ENCODE measurements at places on chromosomes 3 and 15.

DNA sequence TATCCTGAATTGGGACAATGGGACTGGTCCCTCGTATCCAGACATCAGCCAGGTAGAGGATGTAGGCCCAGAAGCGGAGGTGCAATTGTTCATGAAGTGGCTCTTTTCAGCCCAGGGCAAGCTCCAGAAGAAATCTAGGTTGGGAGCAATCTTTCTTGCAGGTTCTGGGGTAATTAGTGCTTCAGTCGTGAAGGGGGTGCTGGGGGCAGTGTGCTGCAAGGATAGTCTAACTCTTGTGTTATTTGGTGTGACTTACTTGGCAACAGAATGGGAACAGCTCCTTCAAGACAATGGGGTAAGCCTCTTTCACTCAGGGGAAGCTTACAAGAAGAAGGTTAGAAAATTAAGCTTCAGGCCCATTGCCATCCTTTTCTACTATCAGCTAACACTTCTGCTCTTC is 273.0 kb downstream of the DIPK2A start:
- no peak for DNase-seq

- no peak for DNase-seq
These were observed 681.2 kb upstream of the NECTIN3 start for GRCh38 chr3:110390372-110390771.

- DNase-seq: no peak
These were observed 179.8 kb downstream of the SLCO3A1 start for GRCh38 chr15:92033314-92033713.

GRCh38 chr15:41930221-41930866 is 36.5 kb upstream of the SPTBN5 start:
- peak; percentile 67 for DNase-seq

DNA sequence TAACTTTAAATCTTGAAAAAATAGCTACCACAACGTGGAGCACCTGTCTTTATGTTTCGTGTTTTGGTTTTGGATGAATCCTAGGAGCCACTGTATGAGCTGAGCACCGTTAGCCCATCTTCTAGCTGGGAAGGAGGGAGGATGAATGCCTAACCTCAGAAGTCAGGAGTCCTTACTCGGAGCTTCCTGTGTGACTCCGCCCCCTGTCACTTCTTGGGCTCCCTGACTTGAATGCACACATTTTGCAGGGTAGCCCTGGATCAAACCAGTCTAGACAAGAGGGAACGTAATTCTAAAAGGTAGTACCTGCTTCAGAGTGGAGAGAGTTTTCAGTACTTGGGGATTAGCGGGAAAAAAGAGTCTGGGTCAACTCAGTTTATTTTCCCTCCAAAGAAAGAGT is 5.3 kb downstream of the GABRA5 start:
- no peak for DNase-seq

DNA sequence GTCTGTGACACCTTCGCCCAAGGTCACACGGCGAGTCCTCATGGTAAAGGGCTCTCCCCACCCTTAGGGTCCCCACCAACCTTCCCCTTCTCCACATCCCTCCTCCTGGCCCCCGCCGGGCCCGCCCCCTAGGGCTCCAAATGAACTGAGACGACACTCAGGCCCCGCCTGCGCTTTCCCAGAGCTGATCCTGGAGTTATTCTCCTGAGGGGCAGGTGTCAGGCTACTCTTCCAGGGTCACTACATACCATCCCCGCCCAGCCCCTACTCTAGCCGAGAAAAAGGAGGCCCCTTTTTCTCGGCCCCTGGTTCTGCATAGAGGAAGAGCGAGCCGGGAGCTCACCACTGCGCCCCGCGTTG is 292 bp downstream of the USP4 start:
- DNase-seq: no peak

- peak; percentile 31 for DNase-seq
These were observed 8.2 kb downstream of the RCN2 start for GRCh38 chr15:76939715-76940114.

DNA sequence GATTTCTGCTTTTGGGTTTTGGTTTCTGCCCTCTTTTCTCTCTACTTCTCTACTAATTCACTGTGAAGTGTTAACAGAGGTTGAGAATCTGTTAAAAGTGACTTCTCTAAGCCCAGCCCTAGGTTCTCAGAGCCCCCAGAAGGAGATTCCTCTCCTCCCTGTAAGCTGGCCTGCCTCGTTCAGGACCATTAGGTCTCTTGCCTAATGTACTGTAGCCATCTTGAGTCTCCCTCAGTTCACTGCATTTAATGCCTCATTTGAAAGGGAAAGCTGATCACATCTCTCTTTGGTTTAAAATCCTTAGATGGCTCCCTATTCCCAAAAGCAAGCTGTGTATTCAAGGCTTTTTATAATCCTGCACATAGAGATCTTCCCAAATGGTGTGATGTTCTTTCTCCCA is 16.3 kb downstream of the RTP1 start:
- DNase-seq: no peak

DNA sequence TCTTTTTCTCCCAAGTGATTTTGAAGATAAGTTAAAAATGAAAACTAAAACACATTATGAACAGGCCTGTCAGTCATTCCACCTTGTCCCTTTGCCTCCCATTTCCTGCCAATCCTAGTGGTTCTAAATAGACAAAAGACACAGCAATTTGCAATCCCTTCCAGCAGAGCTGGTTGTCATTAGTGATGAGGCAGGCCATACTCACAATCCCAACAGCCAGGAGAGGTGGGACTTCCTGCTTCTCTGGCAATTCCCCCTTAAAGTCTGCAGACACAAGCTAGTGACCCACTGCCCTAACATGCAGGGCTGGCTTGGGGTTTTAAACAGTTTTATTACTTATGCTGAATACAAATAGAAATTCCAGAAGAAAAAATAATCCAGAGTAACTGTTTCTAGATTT is 38.4 kb upstream of the RBP1 start:
- DNase-seq: no peak

DNA sequence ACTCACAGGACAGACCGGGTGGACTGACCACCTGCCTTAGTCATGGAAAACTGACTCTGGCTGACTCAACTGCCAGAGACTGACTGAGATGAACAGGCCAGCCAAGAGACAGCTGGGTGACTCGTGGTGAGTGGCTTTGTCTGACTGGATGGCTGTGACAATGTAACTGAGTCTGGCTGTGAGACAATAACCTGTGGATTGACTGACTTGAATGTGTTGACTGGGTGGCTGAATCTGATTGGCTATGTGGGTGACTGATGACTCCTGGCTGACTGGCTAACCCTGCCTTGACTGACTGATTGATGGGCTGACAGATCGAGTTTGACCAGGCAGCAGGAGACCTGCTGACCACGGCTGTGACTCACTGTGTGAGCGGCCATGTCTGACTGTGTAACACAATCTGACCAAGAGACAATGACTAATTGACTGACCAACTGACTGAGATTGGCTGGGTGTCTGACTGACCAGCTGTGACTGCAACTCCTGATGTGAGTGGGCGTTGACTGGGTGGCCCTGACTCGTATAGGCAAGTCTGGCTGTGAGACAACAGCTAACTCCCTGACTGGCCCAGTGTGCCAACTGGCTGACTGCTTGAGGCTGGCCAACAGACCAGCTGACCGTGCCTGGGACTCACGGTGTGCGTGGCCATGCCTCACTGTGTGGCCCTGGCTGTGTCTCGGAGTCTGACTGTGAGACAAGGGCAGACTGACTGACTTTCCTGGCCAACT is 509.1 kb downstream of the SHQ1 start:
- DNase-seq: peak; percentile 79

GRCh38 chr3:143266511-143266910 is 146.9 kb downstream of the CHST2 start:
- DNase-seq: no peak

DNA sequence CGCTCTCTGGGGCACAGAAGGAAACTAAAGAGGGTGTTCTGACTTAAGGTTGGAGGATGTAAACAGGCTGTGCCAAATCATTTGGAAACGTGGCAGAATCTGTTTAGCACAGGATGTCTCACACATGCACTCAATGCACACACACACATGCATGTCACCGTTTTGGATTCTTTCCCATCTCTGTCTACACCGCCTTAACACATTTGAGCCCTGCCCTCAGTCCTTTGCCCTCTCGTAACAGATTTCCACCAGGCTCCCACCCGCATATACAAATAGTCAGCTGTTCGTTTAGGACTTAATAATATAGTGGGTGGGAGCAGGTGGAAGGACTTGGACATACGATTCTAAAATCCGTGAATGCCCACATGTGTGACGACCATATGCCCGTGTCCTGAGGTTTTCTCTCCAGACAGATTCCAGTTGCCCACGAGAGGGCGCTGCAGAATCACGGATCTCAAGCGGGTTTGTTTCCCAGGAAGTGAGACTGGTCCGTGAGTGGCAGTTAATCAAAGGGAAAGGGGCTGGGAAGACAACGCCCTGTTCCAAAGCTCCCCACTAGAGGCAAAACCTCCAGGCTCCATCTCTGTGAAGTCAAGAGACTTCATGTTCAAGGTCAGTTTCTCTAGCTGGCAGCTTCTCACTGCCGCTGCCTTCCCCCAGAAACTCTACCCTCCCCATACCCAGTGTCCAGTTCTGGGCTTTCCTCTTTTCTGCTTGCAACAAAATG is 44.5 kb downstream of the NOX5 start:
- peak; percentile 62 for DNase-seq

DNA sequence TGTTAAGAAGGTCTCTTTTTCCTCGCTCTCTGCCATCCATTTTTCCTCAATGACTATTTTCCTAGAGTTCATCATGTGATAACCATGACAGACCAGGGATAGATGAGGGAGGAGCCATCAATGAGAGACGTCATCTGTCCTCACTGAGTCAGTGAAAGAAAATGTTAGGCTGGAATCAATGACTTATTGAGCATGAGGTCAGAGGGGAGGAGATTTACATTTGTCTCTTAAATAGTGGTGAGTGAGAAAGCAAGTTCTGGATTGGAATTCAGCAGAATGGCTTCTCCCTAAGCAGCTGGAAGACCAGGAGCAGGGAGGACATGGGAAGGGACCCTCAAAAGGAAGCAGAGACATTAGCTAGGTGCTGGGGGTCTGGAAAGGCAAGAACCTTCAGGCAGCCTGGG is 28.2 kb upstream of the USP3 start:
- DNase-seq: no peak

DNA sequence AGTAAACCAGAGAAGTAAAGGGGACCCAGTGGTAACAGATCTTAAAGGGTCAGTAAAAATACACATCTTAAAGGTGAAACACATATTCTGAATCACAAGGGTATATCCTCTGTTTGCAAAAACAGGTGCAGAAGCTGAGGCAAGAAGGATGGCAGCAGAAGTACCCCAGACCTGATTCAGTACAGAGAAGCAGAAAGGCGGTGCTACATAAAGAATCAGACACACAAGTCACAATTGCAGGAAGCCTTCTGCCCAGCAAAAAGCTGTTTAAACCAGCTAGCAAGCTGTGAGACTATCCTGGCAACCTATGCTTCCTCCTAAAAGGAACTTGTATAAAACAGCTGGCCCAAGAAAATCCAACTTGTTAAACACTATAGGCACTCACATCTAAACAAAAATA is 49.4 kb downstream of the ZNF280D start:
- no peak for DNase-seq

DNA sequence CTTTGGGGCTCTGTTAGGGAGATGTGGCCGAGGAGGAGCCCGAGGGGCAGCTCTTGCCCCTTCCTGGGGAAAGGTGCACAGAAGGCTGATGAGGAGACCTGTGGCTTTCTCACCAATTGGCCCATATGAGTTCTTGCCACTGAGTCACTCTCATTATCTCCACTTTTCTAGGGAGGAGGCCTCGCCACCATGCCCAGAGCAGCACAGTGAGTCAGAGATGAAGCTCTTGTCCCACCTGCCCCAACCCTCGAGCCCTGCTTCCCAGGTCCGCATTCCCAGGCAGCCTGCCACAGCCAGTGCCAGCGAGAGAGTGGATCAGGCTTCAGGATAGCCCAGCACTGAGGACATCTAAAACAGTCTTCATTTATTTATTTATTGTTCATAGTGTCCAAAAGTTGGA is 53.5 kb downstream of the AMOTL2 start:
- DNase-seq: no peak

GRCh38 chr15:66095871-66096687 is 157.5 kb downstream of the MEGF11 start:
- DNase-seq: no peak

- DNase-seq: no peak
These were observed 25.1 kb downstream of the POLR2M start for GRCh38 chr15:57731530-57732103.

DNA sequence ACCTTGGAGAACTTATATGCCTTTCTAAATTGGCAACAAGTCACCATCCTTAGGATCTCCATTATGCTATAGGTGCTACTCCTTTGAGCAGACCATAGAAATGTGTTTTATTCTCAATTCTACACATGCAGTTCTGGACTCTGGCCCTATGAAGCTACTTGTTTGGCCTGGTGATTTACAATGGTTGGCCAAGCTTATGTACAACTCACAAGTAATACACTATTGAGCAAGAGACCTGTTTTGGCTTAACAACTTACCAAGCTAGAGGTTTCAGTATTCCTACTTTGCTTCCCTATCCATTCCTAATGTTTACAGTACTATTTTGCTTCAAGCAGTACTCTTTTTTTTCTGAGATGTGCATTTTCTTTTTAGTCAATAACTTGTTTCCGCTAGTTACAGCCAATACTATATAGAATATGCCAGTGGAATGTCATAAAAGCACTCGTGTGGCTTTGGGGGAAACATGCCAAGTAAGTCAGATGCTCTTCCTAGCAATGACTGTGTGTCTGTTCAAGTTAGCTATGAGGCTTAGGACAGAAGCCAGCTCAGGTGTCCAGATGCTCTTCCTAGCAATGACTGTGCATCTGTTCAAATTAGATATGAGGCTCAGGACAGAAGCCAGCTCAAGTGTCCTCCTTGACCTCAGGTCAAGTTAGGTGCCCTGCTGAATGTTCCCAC is 174.9 kb upstream of the SEMA6D start:
- DNase-seq: no peak

- DNase-seq: no peak
These were observed 67.8 kb downstream of the PLXNA1 start for GRCh38 chr3:127050733-127051132.

- DNase-seq: no peak
These were observed 62.7 kb downstream of the SSUH2 start for GRCh38 chr3:8581806-8582445.

GRCh38 chr15:81105545-81105944 is 28.5 kb upstream of the CFAP161 start:
- no peak for DNase-seq

DNA sequence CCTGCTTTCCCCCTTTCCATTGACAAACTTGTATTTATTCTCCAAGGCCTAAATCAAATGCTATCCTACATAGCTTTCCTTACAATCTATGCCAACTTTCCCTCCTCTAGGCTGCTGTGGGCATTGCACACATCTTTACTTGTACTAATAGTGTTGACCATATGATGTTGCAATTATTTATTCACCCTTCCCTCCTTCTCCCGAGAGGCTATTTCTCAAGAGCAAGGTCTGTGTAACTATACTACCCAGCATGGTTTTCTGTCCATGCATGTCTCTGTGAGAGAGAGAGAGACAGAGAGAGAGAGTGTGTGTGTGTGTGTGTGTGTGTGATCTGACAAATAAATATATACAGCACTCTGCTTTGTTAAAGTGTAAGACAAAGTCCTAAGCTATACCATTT is 63.8 kb downstream of the GTPBP8 start:
- peak; percentile 58 for DNase-seq

GRCh38 chr3:112308151-112308911 is 14.3 kb upstream of the SLC9C1 start:
- no peak for DNase-seq
